ENCODE measurements at places on chromosomes 4 and X. TPM values are rescaled to one million over a fixed set of nuclear protein-coding genes. Genes with fewer than 3 reads are reported as not detected.

Gene CABS1
- total RNA-seq: not detected

Gene PAGE2B
- not detected for total RNA-seq

Gene OCIAD2
- total RNA-seq: 82.7 TPM

Gene SRPX2
- total RNA-seq: not detected

Gene PITX2
- not detected for total RNA-seq

Gene DCX
- not detected for total RNA-seq

Gene BLTP1
- 17.9 TPM for total RNA-seq

Gene RXFP1
- not detected for total RNA-seq

Gene IQSEC2
- total RNA-seq: 0.07 TPM

DNA sequence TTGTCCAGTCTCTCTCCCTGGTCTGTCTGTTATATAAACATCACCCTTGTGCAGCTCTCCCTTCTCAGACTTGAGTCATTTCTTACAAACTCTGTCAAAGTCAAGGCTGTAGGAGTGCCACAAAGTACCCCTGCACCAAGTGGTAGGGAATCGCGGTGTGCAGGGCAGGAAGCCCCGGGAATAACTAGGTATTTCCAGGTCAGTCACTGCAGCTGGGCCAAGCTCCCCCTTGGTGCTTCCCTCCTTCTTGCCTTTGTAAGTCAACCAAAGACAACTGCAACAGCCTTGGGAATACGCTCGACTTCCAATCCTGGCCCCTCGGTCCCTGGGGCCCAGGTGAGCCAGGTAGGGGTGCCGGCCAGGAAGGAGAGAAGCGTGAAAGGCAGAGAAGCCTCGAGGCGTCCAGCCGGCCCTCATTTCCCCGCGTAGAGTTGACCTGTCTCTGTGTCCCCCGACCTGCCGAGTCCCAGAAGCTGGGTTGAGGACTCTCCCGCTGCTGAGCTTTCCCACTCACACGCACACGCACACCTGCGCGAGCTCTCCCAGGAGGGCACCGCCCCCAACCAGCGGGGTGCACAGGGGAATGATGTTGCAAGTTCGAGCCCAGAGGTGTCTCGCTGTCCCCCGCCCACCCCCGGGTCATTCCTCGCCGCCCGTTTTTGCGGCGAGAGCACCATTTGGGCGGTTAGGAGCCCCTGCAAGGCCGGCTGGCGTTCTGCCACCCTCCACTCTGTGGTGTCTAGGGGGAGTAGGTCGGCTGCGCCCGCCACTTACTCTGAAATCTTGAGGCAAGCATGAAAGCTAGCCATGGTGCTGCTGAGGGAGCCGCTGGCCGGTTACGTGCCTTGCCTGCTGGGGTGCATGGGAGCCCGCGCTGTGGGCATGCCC lies 22.8 kb upstream of the KIAA1210 start:
- no peak for DNase-seq

DNA sequence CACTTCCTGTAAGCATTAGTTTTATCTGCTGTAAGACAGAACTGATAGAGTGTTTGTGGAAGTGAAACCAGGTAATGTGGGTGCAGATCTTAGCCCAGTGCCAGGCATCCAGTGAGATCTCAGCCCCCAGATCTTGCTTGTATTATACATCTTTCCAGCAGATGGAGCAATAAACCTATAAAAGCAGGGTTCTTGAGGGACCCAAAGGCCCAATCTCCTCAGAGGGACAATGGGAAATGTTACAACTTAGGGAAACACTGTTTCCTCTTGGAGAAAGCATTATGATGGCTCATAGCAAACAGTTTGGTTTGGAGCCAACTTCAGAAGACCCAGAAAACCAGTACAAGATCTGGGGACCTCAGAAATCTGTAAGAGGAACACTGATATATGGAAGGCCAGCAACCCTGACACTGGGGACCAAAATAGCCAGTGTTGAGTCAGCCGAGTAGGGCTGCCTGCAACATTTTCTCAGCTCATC lies 206.3 kb downstream of the SLC7A11 start:
- DNase-seq: no peak

GRCh38 chr4:11698033-11698432 lies 269.3 kb upstream of the HS3ST1 start:
- no peak for DNase-seq

DNA sequence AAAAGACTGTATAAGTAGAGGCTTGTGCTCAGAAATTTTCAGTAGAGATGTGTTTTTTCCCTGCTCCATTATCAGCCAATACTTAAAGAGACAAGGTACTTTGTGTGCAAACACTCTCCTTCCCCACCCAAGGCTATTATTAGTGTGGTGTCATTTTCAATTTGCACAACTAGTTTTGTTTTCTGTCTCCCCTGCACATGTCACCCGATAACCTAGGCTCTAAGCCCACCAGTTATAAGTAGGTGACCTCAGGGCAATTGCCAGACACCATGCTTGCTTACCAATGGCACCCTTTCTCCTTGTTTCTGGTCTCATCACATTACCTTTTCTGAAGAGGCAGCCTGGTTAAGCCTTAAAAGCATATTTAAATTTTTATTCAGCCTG lies 8.0 kb upstream of the GUCY1A1 start:
- no peak for DNase-seq

- DNase-seq: no peak
These were observed 651.3 kb downstream of the TECRL start for GRCh38 chr4:63757929-63758328.

DNA sequence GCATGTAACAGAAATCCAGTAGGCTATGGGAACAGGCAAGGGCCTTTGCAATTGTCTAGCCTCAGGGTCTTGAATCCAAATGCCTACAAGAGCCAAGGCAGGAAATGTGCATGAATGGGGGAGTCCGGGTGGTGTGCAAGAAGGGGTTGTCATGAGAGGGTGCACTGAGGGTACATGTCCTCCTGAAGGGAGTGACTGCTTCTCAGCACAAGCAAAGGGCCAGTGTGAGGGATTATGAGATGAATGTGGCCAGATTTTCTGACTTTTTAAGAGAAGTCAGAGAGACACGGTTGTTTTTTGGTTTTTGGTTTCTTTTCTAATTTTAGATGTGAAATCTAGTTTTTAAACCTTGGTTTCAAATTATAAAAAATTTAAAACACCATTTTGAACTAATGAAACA lies 76.5 kb upstream of the LSM6 start:
- no peak for DNase-seq

DNA sequence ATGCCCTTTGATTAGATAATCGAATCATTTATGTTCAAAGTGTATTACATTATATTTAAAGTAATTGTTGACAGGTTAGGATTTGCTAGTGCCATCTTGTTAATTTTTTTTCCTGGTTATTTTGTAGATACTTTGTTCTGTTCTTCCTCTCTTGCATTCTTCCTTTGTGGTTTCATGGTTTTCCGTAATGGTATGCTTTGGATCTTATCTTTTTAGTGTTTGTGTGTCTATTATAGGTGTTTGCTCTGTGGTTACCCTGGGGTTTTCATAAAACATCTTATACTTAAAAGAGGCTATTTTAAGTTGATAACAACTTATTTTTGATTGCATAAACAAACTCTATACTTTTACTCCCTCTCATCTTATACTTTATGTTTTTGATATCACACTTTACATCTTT lies 108.2 kb upstream of the SRD5A3 start:
- DNase-seq: no peak

DNA sequence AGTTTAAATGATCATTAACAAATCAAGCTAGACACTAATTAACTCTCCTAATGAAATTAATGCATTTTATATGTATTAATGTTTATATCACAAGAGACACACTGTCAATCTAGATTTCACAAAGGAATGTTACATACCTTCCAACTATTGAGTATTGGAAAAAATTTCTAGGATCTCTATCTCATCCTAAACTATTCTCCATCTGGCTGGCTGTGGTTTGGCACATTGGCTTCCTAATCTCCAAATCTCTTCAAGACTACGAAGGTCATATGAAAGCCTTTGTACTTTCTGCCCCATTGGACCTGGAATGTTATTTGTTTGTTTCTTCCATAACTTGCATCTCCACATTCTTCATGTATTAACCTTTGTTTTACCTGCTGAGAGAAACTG lies 1160.0 kb downstream of the ADGRL3 start:
- no peak for DNase-seq

DNA sequence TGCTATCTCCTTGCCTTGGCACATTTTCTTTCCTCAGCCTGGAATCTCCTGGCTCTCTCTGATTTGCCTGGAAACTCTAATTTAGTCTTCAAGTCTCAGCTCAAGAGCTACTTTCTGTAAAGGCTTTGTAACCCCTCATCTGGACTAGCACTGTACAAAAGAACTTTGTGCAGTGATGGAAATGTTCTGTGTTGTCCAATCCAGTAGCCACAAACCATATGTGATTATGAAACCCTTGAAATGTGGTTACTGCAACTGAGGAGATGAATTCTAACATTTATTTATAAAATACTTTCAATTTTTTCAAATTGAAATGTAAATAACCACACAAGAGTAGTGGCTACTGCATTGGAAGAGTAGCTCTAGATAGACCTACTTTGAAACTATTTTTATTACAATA lies 66.6 kb upstream of the HS3ST1 start:
- DNase-seq: no peak

GRCh38 chr4:149521611-149522425 lies 293.8 kb downstream of the IQCM start:
- no peak for DNase-seq

DNA sequence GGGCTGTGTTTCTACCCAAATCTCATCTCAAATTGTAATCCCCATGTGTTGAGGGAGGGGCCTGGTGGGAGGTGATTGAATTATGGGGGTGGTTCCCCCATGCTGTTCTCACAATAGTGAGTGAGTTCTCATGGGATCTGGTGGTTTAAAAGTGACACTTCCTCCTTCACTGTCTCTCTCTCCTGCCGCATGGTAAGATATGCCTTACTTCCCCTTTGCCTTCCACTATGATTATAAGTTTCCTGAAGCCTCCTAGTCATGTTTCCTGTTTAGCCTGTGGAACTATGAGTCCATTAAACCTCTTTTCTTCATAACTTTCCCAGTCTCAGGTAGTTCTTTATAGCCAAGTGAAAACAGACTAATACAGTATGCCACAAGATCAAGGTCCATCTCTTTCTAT lies 70.0 kb upstream of the MSX1 start:
- DNase-seq: no peak

GRCh38 chrX:19578956-19579355 lies 63.6 kb upstream of the MAP3K15 start:
- DNase-seq: no peak

DNA sequence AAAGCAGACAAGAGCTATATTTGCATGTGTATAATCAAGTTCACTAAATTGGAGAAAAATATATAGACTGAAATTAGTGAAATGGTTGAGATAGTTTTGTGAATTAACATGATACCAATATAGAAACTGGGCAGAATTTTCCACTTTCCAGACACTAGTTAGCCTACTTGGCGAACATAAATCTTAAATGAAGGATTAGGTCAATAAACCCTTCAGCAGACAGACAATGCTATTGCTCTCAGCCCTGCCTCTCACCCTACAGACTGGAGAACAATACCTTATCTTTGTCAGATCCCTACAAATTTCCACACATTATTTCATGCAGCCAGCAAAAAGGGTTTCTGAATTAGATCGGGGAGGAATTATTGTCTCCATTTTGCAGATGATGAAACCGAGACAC lies 236.4 kb upstream of the TAPT1 start:
- DNase-seq: no peak

- peak; percentile 69 for DNase-seq
These were observed 6.0 kb upstream of the SH3TC1 start for GRCh38 chr4:8192748-8193738.

- no peak for DNase-seq
These were observed 5.8 kb downstream of the BEX4 start for GRCh38 chrX:103220511-103221323.
